ENCODE measurements at places on chromosomes 13 and 19.

DNA sequence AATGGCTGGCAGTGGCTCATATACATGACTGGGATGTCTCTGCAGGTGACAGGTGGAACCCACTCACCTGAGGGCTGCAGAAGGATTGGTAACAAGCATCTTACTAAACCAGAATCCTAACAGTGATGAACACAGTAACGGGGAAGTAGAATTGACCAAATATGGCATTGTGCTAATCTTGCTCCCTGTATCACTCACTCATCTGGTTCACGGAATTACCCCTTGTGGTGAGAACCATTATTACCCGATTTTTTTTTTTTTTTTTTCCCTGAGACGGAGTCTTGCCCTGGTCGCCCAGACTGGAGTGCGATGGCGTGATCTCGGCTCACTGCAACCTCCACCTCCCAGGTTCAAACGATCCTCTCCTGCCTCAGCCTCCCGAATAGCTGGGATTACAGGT is 69.5 kb downstream of the PTPRS start:
- DNase-seq: no peak

GRCh38 chr19:38649305-38650171 is 2.1 kb downstream of the ACTN4 start:
- no peak for DNase-seq

- peak; percentile 31 for DNase-seq
Measured at GRCh38 chr19:46610851-46611770, 10.0 kb downstream of the CALM3 start.

DNA sequence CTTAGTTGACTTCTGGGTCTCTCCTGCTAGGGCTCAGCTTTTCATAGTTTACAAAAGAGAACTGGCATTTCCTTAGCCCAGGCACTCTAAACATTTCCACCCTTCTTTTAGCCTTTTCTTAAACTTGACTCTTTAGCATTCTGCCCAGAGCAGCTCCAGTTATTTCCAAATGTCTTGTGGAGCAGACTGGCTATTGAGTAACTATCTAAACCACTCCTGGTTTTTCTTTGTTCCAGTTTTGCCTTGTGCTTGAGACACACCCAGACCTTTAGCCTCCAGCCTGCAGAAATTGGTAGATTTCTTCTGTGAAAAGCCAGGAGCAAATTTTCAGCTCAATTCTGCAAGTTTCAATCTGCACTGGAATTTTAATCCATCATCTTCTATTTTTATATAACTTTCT is 1813.1 kb downstream of the OLFM4 start:
- DNase-seq: no peak

GRCh38 chr13:80931118-80931517 is 590.2 kb upstream of the SPRY2 start:
- DNase-seq: no peak

DNA sequence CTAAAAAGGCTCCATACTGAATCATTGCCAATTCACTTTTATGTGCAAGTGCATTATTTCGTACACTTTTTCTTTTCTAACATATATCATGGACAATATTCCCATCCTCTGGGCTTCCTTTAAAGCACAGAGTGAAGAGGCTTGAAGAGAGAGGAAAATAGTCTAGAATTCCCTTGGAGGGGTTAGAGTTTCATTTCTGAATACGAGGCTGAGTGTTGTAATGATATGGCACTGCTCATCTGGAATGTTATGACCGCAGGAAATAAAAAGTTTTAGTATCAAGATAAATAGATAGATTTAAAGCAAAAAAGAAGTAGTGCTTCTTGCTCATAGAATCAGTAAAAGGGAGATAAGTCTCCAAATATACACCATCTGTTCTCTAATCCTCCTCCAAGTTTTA is 412.3 kb upstream of the SLITRK1 start:
- no peak for DNase-seq

DNA sequence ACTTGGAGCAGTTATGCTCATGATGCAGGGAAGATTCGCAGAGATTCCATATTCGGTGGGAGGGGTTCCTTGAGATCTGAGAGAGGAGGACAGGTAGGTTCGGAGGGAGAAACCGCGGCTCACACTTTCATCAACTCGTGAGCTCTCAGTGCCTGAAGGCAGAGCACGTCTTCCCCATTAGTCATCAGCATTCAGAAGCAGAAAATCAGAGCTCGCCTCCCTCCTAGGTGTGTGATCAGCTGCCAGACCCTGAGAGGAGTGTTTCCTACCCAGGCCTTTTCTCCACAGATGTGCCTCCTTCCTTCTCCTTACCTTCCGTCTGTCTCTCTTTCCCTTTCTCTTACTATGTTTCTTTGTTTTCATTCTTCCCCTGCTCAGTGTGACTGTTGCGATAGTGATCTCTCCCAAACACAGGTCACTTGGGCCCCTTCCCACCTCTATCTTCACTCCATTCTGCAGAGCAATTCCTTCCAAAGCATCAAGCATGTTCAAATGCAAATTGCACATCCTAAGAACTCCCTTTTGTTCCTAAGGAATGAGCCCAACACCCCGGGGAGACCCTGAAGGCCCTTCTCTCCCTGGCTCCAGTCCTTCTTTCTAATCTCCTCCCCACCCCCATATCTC is 389.5 kb downstream of the UQCRFS1 start:
- DNase-seq: no peak
